ENCODE measurements at places on chromosomes 1 and 21.
A peak's percentile ranks its signal among the peaks of the same experiment; 100 is the strongest.

GRCh38 chr1:10283318-10283984 lies 73.1 kb downstream of the KIF1B start:
- H3K27ac ChIP-seq = peak overlapping the region; percentile 33
- no peak for DNase-seq
- no peaks in the 10 kb centered on the region for H3K27me3 ChIP-seq
- peaks cover 8% of the 10 kb centered on the region for H3K4me1 ChIP-seq
- no peak overlapping the region for H3K4me3 ChIP-seq

DNA sequence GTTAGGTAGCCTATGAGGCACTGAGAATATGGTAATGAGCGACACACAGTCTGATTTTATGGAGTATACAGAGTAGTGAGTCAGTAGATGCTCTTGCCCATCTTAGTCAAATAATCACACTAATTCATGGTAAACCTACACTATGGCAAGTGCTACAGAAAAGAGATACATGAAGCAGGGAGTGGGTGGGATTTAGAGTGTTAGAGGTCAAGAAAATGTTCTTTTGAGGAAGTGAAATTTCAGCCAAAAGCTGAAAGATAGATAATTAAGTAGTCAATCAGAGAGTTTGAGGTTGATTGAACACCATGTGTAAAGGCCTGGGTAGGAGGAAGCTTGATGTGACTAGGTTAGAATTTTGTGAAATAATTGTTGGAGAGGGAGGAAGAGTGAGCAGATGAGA lies 14.7 kb downstream of the MDM4 start:
- H3K36me3 ChIP-seq = peaks cover 58% of the 10 kb centered on the region
- DNase-seq = no peak
- no peak overlapping the region for H3K27ac ChIP-seq
- H3K4me3 ChIP-seq = no peak overlapping the region
- H3K27me3 ChIP-seq = no peaks in the 10 kb centered on the region

GRCh38 chr1:239761509-239761908 lies 330.2 kb upstream of the FMN2 start:
- H3K4me1 ChIP-seq = no peaks in the 10 kb centered on the region
- H3K4me3 ChIP-seq = no peak overlapping the region
- no peaks in the 10 kb centered on the region for H3K27me3 ChIP-seq

GRCh38 chr1:179984942-179985341 lies 30.3 kb downstream of the CEP350 start:
- no peak overlapping the region for H3K27ac ChIP-seq
- DNase-seq = no peak
- peaks cover 4% of the 10 kb centered on the region for H3K36me3 ChIP-seq
- H3K4me3 ChIP-seq = no peak overlapping the region
- H3K4me1 ChIP-seq = no peaks in the 10 kb centered on the region

DNA sequence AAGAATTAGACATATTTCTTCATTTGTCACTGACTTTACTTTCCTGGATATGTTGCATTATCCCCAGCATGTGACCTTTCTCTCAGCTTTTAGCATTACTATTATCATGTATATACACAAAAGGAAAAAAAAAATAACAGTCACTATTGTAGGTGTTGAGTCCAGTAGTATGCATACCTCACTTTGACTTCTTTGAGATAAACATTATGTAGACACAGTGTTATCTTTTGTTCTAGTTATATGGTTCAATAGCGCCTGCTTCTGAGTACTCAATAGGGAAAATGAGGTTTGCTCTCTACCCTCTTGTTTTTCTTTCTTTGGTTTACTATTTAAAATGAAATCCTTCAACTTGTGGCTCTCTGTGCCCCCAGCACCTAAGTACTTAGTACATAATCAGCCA lies 409.6 kb upstream of the PKN2 start:
- no peak overlapping the region for H3K4me3 ChIP-seq
- H3K4me1 ChIP-seq = no peaks in the 10 kb centered on the region
- no peak overlapping the region for H3K27ac ChIP-seq
- H3K27me3 ChIP-seq = no peaks in the 10 kb centered on the region
- DNase-seq = no peak
- H3K36me3 ChIP-seq = no peaks in the 10 kb centered on the region

DNA sequence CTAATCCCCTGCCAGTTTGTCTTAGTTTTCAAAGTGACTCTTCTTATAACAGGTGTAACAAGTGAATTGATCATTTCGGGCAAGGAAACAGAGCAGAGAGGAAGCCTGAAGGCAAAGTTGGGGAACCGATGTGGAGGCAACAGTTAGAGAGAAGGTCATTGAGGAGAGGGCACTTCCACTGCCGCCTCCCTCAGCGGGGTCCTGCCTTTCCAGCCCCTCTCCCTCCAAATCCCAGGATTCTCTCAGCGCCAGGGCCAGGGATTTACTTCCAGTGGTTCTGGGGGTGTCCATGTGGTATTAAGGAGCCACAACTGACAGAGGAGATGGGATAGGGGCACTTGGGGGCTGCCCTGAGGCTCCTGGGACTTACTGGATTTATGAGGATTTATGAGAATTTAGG lies 39.7 kb upstream of the PDE9A start:
- no peak for DNase-seq
- no peak overlapping the region for H3K27ac ChIP-seq
- peaks cover 25% of the 10 kb centered on the region for H3K27me3 ChIP-seq

DNA sequence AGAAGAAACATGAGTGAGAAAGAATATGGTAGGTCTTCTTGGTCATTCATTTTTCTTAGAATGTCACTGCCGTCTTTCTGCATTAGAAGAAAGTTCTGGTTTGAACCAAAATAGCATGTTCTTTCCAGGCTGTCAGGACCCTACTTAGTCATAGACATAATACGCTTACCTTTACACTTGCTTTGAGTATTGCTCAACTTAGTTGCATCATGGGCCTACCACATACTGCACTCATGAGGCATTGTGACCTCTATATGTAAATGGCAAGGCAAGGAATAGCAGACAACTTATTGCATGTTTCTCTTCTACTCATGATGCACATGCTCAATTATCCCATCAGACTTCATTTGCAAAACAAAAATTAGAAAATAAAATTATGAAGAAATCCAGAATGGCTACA lies 415.0 kb downstream of the HLX start:
- no peaks in the 10 kb centered on the region for H3K4me1 ChIP-seq
- H3K4me3 ChIP-seq = no peak overlapping the region
- H3K36me3 ChIP-seq = no peaks in the 10 kb centered on the region
- H3K27me3 ChIP-seq = no peaks in the 10 kb centered on the region
- H3K27ac ChIP-seq = no peak overlapping the region
- no peak for DNase-seq

DNA sequence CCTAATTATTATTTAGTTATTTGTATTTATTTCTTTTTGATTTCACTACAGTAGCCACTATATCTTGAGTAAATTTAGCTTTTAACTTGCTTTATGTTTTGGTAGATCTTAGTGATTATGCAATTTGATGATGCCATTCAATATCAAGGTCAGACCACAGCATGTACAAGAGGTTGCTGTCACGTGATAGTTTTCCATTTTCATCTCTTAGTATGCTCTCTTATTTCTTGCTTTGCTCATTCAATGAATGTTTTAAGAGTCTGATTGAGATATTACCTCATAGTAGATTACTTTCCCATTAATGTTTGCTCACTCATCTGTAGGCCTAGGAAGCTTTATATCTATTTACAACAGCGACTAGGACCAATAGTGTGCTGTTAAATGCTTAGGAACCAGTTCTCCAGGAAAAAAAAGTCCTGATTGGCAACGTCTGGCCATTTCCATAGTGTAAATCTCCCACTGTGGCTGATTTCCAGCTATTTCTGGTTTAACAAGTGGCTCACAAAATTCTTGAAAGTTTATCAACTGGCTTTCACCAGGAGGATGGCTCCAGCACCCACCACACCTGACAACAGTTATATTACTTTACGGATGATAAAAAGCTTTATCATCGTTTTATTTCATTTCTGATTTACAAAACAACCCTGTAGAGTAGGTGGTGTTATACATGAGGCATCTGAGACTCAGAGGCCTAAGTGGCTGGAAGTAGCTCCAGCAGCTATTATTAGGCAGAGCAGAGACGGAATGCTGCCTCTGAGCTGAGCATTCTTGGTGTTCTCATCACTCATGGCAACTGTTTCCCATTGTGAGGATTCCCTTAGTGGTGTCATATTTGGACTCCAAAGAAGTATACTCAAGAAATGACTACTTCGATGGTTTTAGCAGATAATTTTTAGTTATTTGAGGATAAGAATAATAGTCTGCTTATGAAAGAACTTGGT lies 235.2 kb downstream of the DISC1 start:
- peaks cover 3% of the 10 kb centered on the region for H3K36me3 ChIP-seq
- H3K27me3 ChIP-seq = no peaks in the 10 kb centered on the region
- peak; percentile 85 for DNase-seq
- H3K4me3 ChIP-seq = no peak overlapping the region

DNA sequence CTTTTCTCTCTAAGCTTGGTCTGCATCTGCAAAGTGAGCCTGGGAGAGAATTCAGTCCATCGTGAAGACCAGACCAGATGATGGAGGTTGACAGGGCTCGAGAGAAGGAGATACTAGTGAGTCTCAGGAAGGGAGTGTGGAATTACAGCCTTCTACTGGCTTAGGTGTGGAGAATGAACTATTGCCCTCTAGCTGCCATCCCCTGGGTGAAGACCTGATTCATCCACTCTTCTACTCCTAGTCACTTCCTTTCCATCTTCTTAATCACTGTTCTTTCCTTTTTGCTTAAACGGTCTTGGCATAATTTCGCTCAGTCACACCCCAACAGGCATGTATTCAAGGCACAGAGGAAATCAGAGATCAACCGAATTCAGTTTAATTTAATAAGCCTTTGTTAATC lies 34.0 kb upstream of the HSD17B7 start:
- peaks cover 39% of the 10 kb centered on the region for H3K36me3 ChIP-seq
- H3K4me3 ChIP-seq = no peak overlapping the region
- no peaks in the 10 kb centered on the region for H3K27me3 ChIP-seq
- H3K4me1 ChIP-seq = no peaks in the 10 kb centered on the region

DNA sequence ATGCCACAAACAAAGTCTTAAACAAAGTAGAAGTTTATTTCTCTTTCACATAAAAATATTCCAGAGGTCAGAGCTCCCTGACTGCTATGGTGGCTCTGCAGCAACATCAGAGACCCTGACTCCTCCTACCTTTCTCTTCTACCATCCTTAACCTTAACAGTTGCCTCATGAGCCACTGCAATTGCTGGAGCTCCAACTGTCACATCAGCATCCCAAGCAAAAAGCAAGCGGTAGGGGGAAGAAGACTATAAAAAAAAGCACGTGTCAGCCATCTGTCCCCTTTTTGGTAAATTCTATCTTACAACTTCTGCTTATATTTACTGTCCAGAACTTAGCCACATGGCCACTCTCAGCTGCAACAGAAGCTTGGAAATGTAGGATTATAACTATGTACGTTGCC lies 21.8 kb upstream of the H6PD start:
- no peak overlapping the region for H3K4me3 ChIP-seq
- no peak for DNase-seq
- no peak overlapping the region for H3K27ac ChIP-seq
- H3K4me1 ChIP-seq = peaks cover 4% of the 10 kb centered on the region
- peaks cover 3% of the 10 kb centered on the region for H3K27me3 ChIP-seq
